ENCODE measurements at places on chromosomes 2 and 18.
A peak's percentile ranks its signal among the peaks of the same experiment; 100 is the strongest.

- DNase-seq, result no peak
Observed at GRCh38 chr18:12580630-12581342, 77.1 kb downstream of the SPIRE1 start.

DNA sequence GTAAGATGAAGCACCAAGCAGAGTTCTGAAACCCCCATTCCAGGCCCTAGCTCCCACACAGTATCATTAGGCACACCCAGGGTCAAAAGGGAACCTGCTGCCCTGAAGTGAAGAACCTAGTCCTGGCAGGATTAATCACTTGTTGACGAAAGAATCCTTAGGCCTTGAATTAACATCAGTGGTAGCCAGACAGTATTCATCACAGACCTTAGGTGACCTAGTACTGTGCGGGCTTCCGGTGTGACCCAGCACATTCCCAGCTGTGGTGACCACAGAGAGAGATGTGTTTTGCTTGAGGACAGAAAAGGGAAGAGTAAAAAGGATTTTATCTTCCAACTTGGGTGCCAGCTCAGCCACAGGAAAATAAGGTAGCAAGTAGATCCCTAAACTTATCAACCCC, 1071.4 kb upstream of the FAM98A start:
- DNase-seq, result no peak

DNA sequence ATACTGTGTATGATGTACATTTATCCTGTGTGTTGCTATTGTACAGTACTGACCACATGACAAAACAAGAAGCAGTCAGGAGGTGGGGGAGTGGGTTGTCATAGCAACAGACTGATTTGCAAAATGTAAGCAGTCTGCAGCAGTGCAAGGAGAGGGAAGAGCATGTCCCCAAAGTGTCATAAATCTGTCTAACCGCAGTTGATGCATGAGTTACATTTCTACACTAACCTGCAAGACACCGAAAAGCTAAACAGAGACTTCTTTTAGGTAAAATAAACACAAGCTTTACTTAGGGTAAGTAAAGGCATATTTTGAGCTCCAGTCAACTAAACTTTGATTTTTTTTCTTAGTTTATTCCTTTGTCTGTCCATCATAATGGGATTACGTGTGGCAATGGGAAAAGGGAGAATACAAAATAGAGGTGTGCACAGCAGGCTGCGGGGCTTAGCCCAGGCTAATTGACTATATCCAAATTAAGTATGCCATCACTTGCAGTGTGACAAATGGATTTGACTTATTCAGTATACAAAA, 134.5 kb downstream of the MEIS1 start:
- no peak for DNase-seq

DNA sequence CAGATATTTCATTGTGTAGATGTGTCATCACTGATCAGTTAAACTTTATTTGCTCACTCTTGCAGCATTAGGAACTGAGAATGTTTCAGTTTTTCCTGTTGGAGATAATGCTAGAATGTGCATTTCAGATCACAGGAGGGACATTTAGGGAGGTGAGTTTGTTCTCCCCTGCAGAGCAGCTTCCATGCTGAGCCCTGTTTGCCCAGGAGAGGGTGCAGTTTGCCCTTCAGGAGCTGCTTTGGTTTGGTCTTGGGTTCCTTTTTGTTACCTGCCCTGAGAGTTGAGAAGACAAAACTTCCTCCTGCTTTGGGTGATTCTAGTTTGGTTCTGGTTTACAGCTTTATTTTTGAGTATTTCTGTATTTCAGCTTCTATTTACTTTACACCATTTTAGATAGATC, 49.9 kb downstream of the DGKD start:
- no peak for DNase-seq

DNA sequence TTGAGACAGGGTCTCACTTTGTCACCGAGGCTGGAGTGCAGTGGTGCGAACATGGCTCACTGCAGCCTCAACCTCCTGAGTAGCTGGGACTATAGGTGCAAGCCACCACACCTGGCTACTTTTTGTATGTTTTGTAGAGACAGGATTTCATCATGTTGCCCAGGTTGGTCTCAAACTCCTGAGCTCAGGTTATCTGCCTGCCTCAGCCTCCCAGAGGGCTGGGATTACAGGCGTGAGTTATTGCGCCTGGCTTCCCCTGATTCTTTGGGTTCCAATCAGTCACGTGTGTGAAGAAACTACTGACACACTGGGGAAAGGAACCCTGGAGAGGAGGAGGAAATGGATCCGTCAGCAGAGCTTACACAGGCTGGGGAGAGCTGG, 22.3 kb upstream of the RAB10 start:
- DNase-seq, result no peak

- DNase-seq, result no peak
Observed at GRCh38 chr2:44937688-44938240, 3.7 kb upstream of the SIX3 start.

- no peak for DNase-seq
Observed at GRCh38 chr18:63823516-63824219, 48.5 kb downstream of the SERPINB7 start.

DNA sequence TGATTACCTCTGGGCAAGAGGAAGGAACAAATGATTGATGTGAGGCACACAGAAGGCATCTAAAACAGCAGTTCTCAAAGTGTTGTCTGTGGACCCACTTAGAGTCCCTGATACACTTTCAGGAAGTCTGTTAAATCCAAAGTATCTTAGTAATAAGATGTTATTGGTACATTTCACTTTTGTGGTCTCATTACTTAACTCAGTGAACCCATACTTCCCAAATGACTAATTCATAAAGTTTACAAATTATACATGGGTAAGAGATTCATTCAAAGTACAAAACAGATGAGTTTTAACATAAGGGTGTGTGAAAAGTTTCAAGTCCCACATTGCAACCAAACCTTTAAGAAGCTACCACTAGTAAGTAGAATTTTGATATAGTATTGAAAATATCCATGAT, 440.5 kb downstream of the NUP35 start:
- no peak for DNase-seq

GRCh38 chr2:74179063-74179865, 585 bp upstream of the MOB1A start:
- no peak for DNase-seq

GRCh38 chr18:11849841-11850634, 1.2 kb upstream of the CHMP1B start:
- DNase-seq, result peak; percentile 84

GRCh38 chr2:241163601-241164118, 13.4 kb downstream of the PPP1R7 start:
- DNase-seq, result no peak

DNA sequence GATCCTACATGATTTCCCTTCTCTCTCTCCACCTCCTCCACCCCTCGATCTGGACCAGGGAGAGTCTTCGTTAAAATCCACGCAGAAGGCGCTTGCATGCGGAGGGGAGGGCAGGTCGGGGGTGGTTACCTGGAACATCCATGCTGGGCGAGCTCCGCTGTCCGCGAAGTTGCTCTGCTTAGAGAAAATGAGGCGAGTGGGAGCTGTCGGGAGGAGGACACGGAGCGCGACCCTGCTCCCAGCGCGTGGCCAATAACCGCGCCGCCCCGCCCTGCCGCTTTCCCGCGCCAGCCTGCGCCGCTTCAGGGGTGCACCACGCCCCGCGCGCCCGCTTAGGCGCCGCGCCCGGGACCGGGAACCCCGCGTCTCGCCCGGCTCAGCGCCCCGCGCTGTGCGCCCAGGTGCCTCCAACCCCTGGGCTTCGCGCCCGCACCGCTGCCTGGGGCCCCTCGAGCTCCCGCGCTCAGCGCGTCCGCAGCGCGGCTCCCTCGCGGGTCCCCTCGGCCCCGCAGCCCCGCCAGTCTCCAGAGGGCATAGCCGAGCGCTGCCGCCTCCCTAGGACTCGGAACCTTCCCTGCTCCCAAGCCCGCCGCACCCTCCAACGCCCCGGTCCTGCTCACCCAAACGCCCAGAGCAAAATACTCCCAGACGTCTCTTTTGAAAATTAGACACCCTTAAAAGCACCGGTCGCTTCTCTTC, 636 bp downstream of the CBLN2 start:
- DNase-seq, result no peak

GRCh38 chr2:33607251-33607721, 8.2 kb upstream of the FAM98A start:
- no peak for DNase-seq

GRCh38 chr2:24253303-24253919, 78.6 kb downstream of the FAM228A start:
- DNase-seq, result no peak

DNA sequence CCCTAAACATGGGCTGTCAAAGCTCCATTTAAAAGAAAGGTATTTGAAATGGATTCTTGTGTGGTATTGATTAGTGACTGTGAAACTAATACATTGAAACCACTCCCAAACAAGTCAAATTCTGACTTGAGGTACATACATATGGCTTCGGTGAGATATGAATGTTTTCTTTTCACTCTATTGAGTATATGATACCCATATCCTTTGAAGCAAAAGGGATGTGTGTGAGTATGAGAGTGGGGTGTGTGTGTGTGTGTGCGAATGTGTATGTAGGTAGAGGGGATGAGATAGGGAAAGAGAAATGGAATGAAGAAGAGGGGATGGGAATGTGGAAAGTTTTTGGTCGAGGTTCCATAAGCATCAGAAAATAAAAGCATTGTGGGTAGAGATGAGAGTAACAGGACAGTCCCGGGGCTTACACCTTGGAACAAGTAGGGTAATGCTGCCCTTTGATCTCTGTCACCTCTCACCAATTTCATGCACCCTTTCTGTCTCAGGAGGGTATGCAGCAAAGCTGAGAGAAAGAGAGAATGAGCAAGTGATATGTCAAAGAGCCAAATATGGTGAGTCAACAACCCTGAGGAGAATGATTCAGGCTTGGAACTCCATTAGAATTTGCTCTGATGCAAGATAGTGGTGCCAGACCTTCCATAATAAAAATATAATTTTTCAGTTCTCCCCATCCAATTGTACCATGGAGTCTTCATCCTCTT, 64.0 kb upstream of the ZEB2 start:
- peak; percentile 44 for DNase-seq

GRCh38 chr2:196314780-196315179, 143.4 kb upstream of the STK17B start:
- peak; percentile 64 for DNase-seq

DNA sequence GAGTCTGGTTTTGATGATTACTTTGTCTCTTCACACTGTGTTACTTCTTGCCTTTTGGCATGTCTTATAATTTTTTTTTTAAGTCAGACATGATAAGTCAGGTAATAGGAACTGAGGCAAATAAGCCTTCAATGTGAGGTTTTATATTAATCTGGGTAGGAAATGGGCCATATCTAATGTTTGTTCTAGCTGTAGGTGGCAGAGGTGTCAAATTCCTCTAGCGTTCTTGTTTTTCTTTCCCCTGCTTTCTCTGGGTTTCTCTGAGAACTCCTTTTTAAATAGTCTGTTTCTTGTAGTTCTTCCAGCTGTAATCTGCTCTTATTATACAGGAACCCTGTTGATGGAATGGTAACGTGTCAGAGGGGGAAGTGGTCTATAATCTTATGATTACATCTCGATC, 5.7 kb downstream of the SP140 start:
- DNase-seq, result no peak

- no peak for DNase-seq
Observed at GRCh38 chr2:188518381-188518780, 226.7 kb downstream of the GULP1 start.

DNA sequence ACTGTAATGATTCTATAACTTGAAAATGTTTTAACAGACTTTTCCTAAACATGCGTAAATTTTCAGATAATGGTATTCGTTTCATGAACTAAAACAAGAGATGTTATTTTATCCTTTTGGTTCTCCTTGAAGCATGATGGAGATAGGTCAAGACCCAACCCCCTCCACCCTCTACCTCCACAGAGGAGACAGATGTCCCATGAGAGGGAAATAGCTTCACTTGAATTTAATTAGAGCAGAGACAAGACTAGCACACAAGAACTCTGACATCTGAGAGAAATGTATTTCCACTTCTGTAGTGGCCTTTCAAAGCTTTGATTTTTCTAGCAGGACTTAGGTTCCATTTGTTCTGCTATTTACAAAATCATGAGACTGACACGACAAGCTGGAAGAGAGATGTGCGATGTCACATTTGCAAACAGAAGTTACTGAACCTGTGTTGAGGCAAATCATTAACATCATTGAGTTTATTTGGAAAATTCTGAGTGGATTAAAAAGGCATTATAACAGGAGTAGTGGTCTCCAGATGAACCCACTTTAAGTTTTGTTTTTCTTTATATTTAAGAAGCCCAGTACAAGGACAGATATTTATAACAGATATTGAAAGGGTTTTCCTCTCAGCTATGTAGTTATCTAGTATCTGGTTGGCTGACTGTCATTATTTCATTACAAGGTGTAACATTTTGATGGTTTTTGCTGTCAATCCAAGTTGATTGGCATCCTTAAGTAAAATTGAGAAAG, 276.2 kb downstream of the ASXL3 start:
- DNase-seq, result no peak

GRCh38 chr18:79693561-79694205, 14.1 kb downstream of the CTDP1 start:
- DNase-seq, result no peak

GRCh38 chr2:42881732-42882131, 89.3 kb upstream of the HAAO start:
- DNase-seq, result no peak
